Stimulated activated CD8-positive, alpha-beta memory T cell treated with anti-CD3 and anti-CD28 coated beads, Interleukin-2, amount 100 ng/mL, for 48 hours (primary cell): ENCODE measurements at places on chromosomes 13 and 19.

DNA sequence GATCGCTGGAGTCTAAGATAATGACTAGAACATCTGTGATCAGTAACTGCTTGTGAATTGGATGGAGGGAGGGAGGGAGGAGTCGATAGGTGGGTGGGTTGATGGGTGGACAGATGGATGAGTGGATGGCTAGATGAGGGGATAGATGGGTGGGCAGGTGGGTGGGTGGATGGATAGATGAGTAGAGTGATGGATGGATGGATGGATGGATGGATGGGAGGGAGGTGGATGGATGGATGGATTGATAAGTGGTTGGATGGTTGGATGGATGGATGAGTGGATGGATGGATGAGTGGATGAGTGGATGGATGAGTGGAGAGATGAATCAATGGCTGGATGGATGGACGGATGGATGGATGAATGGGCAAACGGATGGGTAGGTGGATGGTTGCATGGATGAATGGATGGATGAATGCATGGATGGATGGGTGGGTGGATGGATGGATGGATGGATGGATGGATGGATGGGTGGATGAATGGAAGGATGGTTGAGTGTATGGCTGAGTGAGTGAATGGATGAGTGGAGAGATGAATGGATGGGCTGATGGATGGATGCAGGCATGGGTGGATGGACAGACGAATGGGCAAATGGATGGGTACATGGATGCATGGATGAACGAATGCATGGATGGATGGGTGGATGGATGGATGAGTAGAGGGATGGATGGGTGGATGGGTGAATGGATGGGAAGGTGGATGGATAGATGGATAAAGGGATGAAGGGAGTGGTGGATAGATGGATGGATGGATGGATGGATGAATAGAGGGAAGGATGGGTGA lies 44.0 kb upstream of the NFIC start:
- DNase-seq, result no peak

GRCh38 chr19:347946-348861 lies 3.6 kb upstream of the MIER2 start:
- no peak for DNase-seq

GRCh38 chr13:46324976-46325375 lies 62.1 kb downstream of the RUBCNL start:
- DNase-seq, result no peak

GRCh38 chr19:4719499-4719866 lies 4.2 kb downstream of the DPP9 start:
- DNase-seq, result no peak

DNA sequence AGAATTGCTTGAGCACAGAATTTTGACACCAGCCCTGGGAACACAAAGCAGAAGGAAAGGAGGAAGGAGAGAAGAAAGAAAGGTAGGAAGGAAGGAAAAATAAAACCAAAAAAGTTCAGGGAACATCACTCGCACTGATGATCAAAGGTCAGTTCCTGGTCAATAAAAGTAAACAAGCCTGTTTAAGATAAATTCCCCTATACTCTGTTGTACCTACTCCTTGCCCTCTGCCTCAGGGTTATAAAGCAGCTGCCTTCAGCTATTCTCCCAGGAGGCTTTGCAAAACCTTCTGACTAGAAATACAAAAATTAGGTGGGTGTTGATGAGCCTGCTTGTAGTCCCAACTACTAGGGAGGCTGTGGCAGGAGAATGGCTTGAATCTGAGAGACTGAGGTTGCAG lies 14.9 kb upstream of the ZNF91 start:
- no peak for DNase-seq
